ENCODE measurements at places on chromosomes 11 and 22.
A peak's percentile ranks its signal among the peaks of the same experiment; 100 is the strongest.

GRCh38 chr22:19937616-19938473, 3.7 kb upstream of the COMT start:
- DNase-seq = no peak

DNA sequence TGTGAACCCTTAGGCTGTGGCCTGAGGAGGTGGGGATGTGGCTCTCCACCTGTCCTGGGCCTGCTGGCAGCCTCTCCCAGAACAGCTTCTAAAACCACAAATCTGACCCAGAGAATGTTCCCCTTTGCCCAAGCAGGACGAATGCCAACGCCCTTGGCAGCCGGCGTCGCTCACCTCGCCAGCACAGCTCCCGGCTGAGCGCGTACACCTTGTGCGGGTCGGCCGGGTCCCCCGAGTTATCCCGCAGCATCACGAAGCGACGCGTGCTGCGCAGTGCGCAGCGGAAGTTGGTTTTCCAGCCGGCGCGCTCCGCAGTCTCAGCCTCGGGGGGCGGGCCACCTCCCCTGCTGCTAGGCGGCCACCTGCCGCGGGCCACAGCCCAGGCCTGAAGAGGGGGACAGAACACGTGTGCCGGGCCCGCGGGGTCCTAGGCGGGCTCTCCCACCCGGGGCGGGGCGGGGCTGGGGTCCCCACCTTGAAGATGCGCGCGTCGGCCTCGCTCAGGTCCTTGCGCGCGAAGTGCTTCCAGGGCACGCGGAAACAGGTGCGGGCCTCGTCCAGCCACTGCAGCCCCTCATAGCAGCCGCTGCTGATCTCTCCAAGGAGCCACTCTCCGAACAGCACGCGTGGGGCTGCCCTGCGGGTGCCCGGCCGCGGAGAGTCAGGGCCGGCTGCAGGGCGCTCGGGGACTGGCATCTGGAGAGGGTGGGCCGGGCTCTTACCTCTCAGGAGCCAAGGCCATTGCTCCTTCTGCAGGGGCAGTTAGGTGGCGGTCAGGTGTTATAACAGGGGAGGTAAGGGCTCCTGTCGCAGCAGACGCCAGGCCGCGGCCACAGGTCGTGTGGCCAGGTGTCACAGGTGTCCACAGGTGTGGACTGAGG, 887 bp downstream of the IRF7 start:
- no peak for DNase-seq

- DNase-seq = no peak
Observed at GRCh38 chr11:131561501-131561900, 191.1 kb downstream of the NTM start.

- DNase-seq = no peak
Observed at GRCh38 chr11:97419729-97420128, 1029.9 kb downstream of the JRKL start.

DNA sequence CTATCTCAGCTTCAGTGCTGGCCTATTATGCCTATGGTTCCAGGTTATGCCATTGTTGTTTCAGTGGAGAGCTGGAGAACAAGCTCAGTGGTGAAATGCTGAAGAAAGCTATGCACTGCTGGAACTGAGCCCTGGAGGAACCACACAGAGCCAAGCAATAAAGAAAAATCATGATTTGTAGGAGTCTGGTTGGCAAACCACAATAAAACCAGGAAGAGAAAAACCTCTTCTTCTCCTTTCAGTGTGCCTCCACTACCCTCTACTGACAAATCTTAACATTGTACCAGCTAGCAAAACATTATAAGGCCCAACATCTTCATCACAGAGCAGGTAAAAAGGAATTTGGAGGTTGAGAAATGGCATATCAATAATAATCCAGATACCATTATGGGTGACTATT, 5.3 kb downstream of the OR51F2 start:
- DNase-seq = no peak

DNA sequence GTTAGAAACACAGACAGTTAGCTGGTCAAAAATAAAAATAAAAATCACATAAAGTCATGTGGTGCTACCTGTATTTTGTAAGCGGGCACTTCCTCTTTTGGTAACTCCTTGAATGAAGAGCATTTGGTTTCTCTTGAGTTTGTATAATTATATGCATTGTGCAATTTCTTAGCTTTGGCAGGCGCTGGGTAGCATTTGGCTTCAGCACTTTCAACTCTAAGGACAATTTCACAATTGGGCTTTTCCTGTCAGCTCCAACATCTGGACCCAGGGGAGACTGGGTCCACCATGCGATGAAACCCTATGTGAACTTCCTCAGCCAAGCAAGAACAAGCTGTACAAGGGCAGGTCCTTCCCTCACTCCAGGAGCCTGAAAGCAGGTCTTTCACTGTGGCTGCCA, 169.1 kb downstream of the RRAS2 start:
- DNase-seq = no peak

- peak; percentile 64 for DNase-seq
Observed at GRCh38 chr22:22556995-22557925, 1.8 kb downstream of the PRAME start.

GRCh38 chr11:101880222-101880621, 34.6 kb upstream of the CEP126 start:
- DNase-seq = no peak

DNA sequence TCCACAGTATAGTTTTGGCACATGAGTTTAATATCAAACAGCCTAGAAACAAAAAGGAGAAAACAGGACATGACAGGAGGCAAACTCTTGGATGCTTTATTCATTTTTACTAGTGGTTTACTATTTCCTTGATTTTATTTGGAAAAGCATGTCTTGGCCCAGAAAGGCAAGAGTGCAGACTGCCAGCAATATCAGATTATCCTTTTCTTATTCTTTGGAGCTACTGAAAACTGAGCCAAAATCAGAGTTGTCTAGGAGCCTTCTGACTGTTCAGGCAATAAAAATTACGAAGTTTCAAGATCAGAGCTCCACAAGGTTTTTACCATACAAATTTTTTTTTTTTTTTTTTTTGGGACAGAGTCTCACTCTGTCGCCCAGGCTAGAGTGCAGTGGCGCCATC, 16.0 kb downstream of the CELF1 start:
- DNase-seq = no peak

DNA sequence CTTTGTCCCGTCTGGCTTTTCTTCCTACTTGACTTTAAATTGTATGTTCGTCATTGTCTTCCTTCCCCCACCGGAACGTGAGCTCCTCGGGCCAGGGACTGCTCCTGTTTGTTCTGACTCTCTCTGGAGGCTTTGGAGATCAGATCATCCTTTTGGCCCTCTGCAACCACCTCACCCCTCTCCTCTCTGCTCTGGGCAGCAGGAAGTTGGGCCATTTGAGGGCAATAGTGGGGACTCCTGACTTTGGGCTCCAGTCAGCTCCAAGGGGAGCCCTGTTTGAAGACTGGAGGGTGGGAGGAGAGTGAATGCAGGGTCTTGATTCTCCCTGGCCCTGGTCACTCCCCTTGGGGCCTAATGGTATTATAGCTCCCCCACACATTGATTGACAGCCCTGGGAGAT, 186.3 kb upstream of the B3GAT1 start:
- DNase-seq = no peak

DNA sequence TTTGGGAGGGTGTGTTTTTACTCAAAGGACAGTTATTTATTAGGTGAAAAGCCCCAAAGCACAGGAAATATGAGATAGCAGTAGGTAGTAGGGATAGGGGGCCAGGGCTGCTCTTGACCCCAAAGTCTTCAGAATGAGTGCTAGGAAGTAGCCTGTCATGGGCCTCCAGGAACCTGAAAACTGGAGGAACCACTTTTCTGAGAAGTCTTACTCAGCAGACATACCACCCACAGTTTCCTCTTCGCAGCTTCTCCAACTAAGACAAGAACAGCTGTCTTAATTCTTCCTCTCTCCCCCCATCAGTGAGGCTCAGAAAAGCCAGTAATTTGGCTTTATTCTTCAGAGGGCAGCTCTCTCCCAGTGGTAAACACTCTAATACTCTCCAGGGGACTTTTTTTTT, 84.0 kb upstream of the CTSC start:
- no peak for DNase-seq

GRCh38 chr11:98177925-98178324, 842.8 kb upstream of the CNTN5 start:
- no peak for DNase-seq

DNA sequence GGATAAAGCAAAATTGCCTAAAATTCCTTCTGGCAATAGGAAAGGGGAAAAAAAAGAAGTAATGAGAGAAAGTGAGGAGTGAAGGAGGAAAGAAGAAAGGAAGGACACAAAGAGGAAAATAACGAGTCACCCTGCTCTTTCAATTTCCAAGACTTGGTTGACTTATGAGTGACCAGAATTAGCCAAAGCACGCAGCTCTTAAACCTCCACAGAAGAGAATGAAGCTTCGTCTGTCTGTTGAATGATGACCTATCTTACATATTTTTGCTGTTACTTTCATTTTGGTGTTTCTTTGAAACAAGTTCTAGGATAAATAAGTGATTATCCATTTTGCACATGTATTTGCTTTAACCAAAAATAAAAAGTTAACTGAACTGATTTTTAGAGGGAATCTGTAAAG, 728 bp downstream of the MMP27 start:
- no peak for DNase-seq

DNA sequence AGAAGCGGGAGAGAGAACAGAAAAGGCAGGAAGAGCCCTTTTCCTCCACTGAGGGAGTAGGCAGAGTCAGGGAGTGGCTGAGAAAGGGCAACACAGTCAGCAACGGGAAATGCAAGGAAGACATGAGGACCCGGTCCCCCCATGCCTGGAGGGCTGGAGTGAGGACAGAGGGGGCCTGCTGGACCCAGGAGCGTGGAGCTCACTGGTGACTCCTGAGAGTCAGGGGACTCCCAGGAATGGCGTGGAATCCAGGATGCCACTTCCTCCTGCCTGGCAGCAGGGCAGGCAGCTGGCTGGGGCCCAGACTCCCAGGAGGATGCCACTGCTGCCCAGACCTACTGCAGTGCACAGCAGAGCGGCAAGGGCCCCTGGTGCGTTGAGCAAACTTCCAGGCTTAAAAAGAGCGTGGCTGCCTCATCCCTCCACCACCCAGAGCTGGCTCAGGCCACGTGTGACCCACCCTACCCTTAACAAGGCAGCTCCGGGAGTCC, 11.3 kb downstream of the C11orf21 start:
- no peak for DNase-seq

DNA sequence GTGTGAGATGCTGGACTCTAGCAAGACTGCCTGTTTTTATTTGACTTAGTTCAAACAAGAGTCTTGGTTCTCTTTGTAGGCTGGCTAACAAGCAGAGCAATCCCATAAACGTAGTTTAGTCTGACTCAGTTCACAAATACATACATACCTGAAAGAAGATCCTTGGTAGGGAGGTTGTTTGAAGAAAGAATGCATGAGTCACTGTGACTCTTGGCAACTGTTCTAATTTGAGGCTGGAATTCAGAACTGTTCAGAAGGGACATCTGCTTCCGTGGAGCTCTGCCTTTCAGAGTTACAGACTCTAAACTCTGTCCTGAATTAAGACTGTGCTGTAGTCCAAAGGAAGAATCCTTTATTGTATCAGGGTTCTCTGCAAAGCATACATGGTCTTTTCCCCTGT, 32.2 kb downstream of the C2CD3 start:
- no peak for DNase-seq

GRCh38 chr11:57276971-57277675, 40.1 kb upstream of the APLNR start:
- no peak for DNase-seq

DNA sequence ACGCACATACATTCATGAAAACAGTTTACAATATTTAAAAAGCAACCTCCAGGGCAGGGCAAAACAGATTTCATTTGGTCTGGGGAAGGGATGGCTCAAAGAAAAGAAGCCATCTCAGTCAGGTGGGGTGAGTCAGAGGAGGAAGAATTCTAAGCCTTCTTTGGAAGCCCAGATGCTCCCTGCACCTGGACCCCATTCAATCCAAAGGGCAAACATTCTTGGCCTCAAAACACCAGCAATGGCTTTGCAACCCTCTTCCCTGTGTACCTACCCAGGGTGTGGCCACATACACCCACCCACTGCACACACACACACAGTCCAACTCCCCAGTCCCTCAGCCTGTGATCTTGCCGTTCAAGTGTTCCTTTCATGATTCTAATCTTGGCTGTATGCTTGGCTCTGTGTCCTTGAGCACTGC, 2.0 kb downstream of the KCNE3 start:
- DNase-seq = no peak

Data from NCI-H510A (cell line).